NCI-H1930 (cell line): ENCODE measurements at places on chromosomes 6 and 20.

GRCh38 chr6:14966906-14967711, 278.8 kb upstream of the JARID2 start:
- no peak for DNase-seq

GRCh38 chr6:13776602-13777001, 37.8 kb downstream of the MCUR1 start:
- DNase-seq: no peak

DNA sequence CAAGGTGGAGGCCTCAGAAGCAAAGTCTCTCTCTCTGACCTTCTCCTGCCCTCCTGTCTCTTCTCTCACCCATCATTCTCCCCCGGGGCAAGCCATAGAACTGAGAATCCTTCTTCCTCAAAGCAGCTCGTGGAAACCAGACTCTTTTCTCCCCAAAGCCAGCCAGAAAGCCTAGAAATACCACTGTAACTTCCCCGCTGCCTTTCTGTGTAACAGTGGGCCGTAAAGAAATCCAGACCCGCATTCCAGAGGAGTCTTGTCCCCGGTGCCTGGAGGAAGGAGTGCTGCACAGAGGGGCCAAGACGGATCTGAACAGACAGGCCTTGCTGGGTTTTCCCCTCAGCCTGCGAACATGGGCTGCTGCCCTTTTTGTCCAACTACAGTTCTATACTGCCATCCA, 977 bp upstream of the SLC22A2 start:
- DNase-seq: no peak

DNA sequence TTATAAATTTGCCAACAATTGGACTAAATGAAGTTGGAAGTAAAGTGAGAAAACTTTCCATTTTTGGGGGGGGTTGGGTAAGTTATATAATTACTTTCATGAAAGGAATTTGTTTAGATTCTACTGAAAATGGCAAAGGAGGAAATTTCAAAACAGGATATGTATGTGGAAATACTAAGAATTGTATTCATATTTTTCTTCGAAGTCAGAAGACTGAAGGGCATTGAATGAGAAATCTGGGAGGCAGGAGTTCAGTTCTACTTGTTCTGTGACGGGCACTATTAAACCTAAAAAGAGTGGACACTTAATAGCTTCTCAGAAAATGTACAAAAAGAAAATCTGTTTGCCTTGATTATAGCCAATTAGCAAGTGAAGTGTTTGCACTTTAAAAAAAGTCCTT, 114.7 kb downstream of the PRIM2 start:
- no peak for DNase-seq

DNA sequence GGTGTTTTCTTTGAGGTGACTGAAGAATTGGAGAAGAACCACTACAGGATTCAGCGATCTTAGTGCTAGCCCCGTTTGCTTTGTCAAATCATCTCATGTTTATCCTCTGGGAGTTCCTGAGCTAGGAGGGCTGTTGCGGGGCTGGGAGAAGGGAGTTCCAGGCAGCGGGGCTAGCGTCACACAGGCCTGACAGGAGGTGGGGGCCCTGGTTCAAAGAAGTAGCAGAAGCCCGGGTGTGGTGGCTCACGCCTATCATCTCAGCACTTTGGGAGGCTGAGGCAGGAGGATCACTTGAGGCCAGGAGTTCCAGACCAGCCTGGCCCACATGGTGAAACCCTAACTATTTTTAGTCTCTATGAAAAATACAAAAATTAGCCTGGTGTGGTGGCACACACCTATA, 33.2 kb upstream of the SULF2 start:
- DNase-seq: no peak

GRCh38 chr20:24654425-24654824, 185.0 kb downstream of the SYNDIG1 start:
- DNase-seq: no peak

DNA sequence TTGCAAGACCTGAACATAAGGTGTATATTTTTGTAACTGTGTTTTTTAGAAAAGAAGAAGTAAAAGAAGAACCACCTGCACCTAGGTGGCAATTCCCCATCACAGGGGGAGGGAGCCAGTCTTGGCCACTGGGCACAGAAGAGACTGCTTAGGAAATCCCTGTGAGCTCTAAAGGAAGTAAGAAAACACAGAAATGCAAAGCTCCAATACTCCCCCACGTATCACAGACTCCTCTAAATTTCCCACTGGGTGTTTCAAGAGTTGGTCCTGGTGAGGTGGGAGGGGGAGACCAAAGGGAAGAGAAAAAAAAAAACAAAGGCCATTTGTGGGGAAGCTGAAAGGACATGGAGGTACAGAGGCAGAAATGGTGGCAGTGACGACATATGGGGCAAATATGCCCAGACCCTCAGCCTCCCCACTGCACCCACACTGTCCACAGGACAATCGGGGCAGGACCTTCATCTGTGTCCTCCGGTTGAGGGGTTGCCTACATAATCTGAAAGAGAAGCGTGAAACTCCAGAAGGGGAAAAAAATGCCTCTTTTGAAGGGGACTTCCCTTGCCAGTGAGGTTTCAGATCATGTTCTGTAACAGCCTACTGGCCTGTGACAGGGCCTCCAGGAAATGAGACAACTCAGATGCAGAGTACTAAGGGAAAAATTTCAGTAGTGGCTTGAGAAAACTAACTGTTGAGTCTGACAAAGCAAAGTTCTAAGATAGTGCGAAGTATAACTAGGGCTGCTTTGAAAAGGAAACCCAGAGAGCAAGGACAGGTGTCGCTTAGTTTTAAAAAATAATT, 226.2 kb upstream of the MARCKS start:
- DNase-seq: no peak

DNA sequence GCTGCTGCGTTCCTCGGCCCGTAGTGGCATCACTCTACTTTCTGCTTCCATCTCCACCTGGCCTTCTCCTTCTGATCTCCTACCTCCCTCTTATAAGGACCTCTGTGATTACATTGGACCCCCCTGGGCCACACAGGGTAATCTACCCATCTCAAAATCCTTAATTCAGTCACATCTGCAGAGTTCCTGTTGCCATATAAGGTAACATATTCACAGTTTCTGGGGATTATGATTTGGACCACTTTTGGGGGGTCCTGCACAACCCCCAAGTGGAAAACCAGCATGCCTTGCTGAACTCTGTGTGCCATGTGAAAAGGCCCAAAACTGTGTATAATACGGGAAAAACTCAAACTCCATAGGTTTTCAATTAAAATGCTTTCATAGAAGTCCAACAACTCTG, 51.1 kb downstream of the LY86 start:
- DNase-seq: no peak

- DNase-seq: no peak
Measured at GRCh38 chr6:118334634-118335033, 213.5 kb upstream of the PLN start.

GRCh38 chr6:62645274-62645673, 359.2 kb upstream of the KHDRBS2 start:
- no peak for DNase-seq

- DNase-seq: no peak
Measured at GRCh38 chr6:88920774-88921733, 42.4 kb downstream of the RNGTT start.

- DNase-seq: no peak
Measured at GRCh38 chr6:87971605-87972262, 75.9 kb upstream of the SPACA1 start.

GRCh38 chr6:19102936-19103335, 715.8 kb downstream of the RNF144B start:
- no peak for DNase-seq

DNA sequence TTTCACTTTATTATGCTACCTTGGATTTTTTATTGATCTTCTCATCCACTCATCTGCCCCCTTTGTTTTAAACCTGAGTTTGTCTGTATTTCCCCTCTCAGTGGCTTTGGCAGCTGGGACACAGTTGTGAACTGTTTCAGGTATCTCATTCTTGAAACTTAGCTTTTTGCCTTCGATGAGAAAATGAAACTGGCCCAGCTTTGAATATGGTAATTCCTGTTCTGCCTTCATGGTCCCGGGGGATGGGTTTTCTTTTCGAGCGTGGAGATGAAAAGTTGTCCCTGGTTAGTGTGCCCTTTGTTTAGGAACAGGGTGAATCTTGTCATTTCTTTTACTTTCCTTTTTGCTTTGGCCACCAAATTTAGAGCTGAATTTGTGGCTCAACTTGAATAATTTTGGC, 25.6 kb downstream of the DHX35 start:
- DNase-seq: no peak

DNA sequence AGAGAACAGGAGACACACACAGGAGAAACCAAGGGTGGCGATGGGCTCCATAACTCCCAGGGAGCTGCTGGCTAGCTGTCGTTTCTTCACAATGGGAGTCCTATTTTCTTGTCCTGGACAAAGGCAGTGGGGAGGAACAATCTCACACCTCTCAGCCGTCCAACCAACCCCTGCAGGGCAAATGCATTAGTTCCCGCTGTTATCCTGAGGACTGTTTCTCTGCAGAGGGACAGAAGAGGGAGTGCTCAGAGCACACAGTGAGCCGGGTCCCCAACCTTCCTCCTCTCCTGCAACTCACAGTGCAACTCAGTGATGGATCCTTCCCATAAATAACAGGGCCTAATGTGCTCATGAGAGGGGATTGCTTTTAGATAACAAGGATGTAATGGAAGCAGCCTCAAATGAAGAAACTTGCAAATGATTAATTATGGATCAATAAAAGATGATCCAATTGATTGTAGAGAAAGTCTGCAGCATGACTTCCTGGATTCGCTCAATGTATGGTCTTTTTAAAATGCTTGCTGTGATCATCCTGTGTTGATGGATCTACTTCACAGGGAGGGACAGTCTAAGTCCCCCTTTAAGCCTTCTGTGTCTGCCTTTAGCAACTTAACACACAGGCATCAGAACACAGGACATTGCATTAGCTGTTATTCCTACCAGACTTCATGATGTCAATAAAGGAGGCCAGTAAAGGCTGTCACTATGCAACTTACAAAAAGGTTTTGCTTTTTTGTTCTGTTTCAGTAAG, 453.4 kb upstream of the AGPAT4 start:
- DNase-seq: no peak

DNA sequence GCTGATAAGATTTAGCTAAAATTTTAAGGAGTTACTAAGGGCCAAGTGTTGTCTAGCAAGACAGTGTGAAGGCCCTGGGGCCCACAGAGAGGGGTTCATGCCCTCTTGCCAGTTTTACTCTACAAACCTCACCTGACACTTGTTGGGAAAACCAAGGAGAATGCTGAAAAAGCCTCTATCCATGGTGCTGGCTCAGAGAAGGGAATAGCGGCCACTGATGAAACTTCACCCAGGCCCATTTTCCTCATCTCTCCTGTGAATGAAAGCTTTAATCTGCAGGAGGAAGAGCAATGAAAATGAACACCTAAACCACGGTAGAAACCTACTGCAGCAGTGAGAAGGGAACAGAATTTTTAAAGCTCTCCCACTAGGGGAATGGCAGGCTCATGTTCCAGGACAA, 317.3 kb upstream of the CNR1 start:
- no peak for DNase-seq

- DNase-seq: no peak
Measured at GRCh38 chr20:41138475-41139226, 1.3 kb downstream of the PLCG1 start.

GRCh38 chr20:62835931-62836861, 19.3 kb downstream of the COL9A3 start:
- DNase-seq: no peak

GRCh38 chr20:11394145-11394833, 523.4 kb upstream of the BTBD3 start:
- DNase-seq: no peak

- no peak for DNase-seq
Measured at GRCh38 chr20:10682939-10683338, 9.1 kb upstream of the JAG1 start.

- DNase-seq: no peak
Measured at GRCh38 chr6:26472549-26473290, 15.0 kb downstream of the BTN2A1 start.

GRCh38 chr6:36933102-36933501, 21.4 kb upstream of the PI16 start:
- no peak for DNase-seq

- no peak for DNase-seq
Measured at GRCh38 chr20:63433351-63433750, 39.1 kb downstream of the KCNQ2 start.

- DNase-seq: no peak
Measured at GRCh38 chr6:97427648-97428047, 144.6 kb upstream of the MMS22L start.

DNA sequence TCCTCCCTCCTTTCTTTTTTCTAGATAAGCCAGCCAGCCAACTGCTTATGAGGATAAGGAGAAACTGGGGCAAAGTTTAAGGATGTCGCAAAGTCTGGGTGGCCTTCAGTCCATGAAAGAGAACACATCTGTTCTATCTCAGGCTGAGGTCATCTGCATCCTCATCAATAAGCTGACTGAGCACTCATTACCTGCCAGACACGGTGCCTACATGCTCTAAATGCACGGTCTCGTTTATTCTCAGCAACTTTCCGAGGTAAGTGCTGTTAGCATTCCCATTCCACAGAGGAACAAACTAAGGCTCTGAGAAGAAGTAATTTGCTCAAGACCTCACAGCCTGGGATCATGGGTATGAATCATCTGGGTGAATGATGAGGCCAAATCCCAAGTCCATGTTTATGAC, 133.1 kb downstream of the BCAS1 start:
- no peak for DNase-seq

DNA sequence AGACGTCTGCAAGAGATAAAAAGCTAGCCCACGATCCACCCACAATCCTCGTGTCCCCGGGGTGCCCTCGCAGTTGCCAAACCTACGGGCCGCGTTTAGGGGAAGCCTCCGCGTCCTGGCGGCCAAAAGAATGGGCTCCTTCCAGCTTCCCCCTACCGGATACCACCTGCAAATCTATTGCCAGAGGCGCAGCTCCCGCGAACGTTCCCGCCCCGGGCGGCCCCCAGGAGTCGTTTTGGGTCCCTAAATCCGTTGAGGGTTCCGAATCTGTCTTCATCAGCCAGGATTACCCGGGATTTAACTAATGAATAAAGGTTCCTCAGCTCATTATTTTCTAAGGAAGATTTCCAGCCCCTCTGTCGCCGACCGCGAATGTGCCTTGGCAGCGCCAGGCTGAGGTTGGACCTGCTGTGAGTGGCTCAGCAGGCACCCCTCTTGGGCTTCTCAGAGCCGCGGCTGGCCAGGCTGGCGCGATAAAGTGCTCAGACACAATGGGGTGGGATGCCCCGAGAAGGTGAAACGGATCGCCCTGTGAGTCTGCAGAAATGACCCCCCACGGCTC, 2.8 kb upstream of the VSX1 start:
- DNase-seq: no peak
